ENCODE measurements at places on chromosomes 5 and 9. TPM values are rescaled to one million over a fixed set of nuclear protein-coding genes. Genes with fewer than 3 reads are reported as not detected.

The PCDHA9 gene
- 0.03 TPM for total RNA-seq

The LCN2 gene
- total RNA-seq, result not detected

The STK32A gene
- 5.2 TPM for total RNA-seq

The PCDHGA8 gene
- 1.6 TPM for total RNA-seq

The AGTPBP1 gene
- 6.2 TPM for total RNA-seq

DNA sequence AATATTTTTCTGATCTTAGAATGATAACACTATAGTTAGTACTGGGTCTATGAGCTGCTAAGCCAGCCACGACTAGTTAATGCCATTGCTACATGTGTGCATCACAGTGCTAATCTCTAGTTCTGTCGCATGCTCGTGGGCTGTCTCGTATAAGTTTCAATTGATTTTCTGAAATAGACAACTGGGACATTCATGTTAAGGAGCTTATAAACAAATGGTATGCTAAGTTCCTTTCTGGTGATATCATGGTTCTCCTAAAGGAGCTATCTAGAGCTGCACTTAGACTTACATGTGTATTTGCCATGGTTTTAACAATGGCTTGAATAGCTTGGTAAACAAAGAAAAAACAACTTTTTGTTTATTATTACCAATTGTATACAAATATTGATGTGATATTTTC lies 46.2 kb downstream of the F2RL2 start:
- DNase-seq, result no peak

DNA sequence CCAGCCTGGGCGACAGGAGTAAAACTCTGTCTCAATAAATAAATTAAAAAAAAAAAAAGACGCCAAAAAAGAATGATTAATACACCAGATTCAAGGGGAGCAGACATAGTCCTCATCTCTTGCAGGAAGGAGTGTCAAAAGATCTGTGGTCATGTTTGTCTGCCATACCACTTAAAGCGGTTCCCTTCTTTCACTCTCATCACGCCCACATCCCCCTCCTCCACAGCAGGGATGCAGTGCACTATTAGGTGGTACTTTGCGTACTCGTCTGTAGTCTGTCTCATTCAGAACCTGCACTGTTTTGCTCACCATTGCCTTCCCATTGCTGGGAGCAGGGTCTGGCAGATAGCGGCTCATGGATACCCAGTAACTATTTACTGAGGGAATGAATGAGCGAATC lies 11.2 kb downstream of the CDHR2 start:
- DNase-seq, result no peak

DNA sequence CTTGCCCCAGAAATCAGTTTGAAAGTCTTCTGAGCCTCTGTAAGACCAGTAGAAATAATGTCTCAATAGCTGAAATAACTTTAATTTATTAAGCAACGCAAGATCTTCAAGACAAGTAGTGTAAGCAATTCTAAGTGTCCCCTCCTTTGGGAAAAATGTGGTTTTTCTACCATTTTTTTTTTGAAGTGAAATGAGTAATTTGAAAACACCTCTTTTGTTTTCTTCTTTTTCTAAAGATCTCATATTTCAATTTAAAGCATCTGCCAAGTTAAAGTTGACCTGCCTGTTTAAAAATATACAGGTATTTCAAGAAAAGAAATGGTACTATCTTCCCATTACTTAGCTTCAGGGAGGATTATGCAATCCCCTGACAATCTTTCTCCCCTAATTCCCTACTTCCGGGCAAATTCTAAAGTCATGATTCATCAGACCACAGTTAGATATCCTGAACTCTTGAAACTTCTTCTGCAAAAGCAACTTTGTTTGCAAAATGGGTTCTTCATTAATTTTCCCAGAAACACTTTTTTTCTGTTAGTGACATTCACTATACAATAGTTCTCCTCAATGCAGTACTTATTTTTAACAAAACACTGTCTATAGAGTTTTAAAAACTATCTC lies 7.8 kb upstream of the ANXA1 start:
- peak; percentile 70 for DNase-seq

GRCh38 chr9:94056442-94056974 lies 27.8 kb upstream of the PTPDC1 start:
- DNase-seq, result peak; percentile 29

DNA sequence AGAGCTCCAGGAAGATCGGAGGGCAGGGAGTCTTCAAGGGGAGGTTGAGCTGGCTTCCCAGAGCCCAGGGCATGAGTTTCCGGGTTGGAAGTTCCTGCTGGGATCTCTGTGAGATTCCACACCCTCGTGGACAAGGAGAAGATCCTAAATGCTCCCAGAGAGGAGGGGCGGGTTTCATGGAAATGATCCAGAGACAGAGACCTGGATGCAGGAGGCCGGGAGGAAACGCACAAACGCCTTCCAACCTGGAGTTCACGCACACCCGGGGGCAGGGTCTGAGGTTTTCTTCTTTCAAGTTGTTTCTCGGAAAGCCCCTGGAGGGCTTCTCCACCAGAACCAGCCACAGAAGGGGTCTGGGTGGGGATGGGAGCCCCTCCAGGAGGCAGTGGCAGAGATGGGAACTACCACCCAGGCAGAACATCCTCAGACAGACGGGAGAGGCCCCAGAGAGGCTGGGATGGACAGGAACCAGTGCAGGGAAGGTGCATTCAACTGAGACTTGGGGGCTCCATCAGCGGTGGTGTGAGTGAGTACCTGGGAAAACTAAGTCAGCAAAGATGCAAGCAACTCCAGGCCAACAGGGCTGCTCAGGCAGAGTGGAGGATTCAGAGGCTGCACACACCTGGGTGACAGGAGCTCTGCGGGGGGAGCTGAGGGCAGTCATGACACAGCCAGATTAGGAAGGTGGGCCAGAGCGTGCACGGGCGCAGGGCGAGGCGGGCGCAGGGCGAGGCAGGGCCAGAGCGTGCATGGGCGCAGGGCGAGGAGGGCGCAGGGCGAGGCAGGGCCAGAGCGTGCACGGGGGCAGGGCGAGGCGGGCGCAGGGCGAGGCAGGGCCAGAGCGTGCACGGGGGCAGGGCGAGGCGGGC lies 52.1 kb upstream of the EXOC3 start:
- DNase-seq, result no peak

- DNase-seq, result no peak
These were observed 140.6 kb upstream of the STC2 start for GRCh38 chr5:173468821-173469251.

GRCh38 chr5:41722359-41722950 lies 147.8 kb downstream of the OXCT1 start:
- peak; percentile 10 for DNase-seq

DNA sequence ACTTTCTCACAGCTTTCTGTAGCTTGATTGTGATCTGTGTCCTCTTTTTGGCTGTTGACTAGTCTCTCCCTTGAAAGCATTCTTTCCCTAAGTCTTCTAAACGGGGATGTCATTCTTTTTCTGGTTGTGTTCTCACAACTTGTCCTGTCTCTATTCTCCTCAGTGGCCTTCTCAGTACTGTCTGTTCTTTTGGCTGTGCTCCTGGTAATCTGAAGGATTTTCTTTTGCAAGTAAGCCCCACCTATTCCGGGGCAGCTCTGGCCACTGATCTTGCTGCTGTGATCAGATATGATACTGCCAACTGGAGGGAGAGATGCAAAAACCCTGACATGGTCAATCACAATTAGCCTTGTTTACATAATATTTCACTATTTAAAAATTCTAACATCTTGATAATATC lies 172.2 kb downstream of the CDC42SE2 start:
- DNase-seq, result no peak
